ENCODE measurements at places on chromosomes 16 and 17.

DNA sequence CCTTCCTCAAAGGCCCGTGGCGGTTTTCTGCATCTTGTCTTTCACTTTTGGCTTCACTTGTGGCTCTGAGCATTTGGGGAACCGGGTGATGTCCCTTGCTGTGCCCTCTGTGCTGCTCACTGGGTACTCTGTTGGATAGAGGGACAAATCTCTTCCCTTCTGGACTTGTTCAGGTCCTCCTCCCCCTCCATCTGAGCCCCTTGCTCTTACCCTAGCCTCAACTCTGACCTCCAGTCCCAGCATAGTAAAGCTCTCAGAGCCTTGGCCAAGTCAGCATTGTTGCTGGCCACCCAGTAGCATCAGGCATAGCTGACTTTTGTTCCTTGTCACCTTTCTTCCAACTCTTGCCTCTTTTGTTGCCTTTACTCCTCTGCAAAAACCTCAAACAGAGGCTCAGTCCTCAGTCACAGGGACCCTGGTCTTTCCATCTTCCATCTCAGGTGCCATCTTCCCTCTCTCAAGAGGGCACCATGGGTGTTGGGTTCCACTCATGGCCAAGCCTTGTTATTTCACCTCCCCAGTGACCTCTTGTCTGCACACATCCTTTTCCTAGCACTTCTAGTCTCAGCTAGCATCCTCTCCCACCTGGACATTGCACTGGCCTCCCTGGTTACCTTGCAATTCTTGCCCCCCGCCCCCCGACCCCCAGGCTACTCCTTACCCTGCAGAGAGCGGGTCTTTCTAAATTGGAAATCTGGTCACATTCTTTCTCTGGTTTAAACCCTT is 393 bp upstream of the PSMB10 start:
- peak; percentile 52 for DNase-seq

DNA sequence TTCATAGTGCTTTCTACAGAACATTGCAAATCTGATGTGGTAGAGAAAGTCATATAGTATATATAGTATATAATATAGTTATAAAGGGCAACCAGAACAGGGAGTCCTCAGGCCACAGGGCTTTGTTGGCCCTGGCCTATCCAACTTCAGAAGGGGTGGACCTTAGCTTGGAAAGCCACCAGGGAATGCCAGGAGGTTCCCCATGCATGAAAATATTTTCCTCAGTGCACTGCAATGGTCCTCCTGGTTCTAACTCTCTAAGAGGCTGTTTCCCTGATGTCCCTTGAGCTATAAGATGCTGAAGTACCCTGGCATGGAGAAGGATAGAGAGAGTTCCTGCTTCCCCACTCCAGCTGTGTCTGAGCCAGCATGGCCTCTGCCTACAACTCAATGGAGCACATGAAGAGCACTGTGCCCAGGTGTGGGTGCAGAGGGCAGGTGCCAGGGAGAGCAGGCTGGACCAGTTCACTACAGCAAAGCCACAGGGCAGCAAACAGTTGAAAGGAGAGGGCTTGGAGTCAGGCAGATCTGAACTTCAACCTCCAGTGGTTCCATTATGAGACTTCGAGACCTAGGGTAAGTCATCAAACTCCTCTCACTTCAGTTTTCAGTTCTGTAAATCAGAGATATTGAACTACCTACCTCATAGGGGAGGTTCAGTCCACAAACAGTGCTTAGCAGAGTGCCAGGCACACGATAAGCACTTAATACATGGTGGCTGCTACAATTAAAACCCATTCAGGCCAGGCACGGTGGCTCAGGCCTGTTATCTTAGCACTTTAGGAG is 183.1 kb downstream of the SALL1 start:
- no peak for DNase-seq

DNA sequence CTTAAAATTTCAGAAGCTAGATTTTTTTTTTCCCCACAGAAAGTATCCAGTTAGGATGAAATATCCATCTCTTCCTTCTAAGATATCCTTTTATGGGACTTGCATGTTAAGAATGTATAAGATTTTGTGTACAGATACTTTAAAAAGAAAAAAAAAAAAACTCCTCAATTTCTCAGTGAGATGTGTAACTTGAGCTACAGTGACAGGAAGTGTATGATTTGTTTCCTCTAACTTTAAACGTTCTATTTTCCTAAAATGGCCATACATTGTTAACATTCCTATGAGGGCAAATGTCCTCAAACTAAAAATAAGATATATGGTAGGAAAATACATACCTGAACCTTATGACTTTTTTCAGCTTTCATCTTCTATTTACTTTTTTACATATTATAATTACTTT is 8.9 kb downstream of the FBXO47 start:
- DNase-seq, result no peak

GRCh38 chr16:49473773-49474172 is 100.2 kb downstream of the C16orf78 start:
- DNase-seq, result no peak

GRCh38 chr17:81550830-81551457 is 1.2 kb downstream of the FAAP100 start:
- DNase-seq, result no peak

All from stimulated activated CD8-positive, alpha-beta memory T cell treated with anti-CD3 and anti-CD28 coated beads, Interleukin-4, amount 100 ng/mL, for 1 hour (primary cell).